ENCODE measurements at places on chromosomes 1 and 21. TPM values are rescaled to one million over a fixed set of nuclear protein-coding genes. Genes with fewer than 3 reads are reported as not detected.
A peak's percentile ranks its signal among the peaks of the same experiment; 100 is the strongest.

- H3K4me1 ChIP-seq = no peaks in the 10 kb centered on the region
- H3K27me3 ChIP-seq = peaks cover 74% of the 10 kb centered on the region
- H3K27ac ChIP-seq = no peak overlapping the region
- peak overlapping the region; percentile 45 for H3K4me3 ChIP-seq
- DNase-seq = peak; percentile 80
Observed at GRCh38 chr1:110067479-110067892, 3.0 kb downstream of the ALX3 start.

GRCh38 chr1:44700573-44700972 lies 26.1 kb downstream of the ARMH1 start:
- DNase-seq = no peak
- H3K4me1 ChIP-seq = peaks cover 2% of the 10 kb centered on the region
- no peak overlapping the region for H3K4me3 ChIP-seq

TTC22 gene
- 0.29 TPM for total RNA-seq

DNA sequence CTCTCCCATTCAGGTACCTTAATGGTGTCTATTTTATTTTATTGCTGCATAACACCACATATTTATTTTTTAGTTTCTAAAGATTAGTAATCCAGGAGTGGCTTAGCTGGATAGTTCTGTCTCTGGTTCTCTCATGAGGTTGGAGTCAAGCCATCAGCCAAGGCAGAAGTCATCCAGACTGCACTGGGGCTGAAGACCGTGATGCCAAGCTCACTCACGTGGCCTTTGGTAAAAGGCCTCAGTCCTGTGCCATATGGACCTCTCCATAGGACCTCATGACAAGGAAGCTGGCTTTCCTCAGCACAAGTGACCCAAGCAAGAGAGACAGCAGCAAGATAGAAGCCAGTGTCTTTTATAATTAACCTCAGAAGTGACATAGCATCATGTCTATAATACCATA lies 23.0 kb upstream of the DDR2 start:
- H3K27me3 ChIP-seq = no peaks in the 10 kb centered on the region
- no peak for DNase-seq
- H3K4me3 ChIP-seq = no peak overlapping the region
- no peak overlapping the region for H3K27ac ChIP-seq

DNA sequence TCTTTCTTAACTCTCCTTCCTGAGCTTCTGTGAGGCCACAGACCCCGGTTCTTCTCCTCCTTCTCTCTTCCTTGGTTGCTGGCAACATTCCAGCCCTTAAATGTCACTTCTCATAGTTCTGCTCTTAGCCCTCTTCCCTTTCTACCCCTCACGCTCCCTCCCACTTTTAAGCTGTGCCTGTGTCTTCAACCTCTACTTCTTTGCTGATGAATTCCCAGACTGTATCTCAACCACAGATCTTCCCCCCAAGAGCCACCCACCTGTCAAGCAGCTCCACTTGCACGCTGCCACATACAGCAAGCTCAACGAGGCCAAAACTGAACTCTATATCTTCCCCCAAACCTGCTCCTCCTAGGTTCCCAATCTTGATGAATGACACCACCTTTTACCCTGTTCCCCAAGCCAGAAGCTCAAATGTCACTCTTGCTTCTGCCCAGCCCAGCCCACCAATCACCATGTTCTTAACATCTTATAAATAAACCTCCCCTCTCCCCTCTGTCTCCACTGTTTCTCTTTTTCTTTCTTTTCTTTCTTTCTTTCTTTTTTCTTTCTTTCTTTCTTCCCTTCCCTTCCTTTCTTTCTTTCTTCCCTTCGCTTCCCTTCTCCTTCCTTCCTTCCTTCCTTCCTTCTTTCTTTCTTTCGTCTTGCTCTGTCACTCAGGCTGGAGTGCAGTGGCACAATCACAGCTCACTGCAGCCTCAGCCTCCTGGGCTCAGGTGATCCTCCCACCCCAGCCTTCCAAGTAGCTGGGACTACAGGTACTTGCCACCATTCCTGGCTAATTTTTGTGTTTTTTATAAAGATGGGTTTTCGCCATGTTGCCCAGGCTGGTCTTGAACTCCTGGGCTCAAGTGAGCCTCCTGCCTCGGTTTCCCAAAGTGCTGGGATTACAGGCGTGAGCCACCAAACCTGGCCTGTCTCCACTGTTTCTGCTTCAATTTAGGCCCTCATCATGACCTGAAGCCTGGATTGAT lies 19.8 kb upstream of the PTP4A2 start:
- H3K4me1 ChIP-seq = peaks cover 17% of the 10 kb centered on the region
- DNase-seq = no peak
- no peak overlapping the region for H3K4me3 ChIP-seq
- no peaks in the 10 kb centered on the region for H3K36me3 ChIP-seq

GUCA2A gene
- 1.9 TPM for total RNA-seq

LENEP gene
- total RNA-seq = not detected

CFAP141 gene
- total RNA-seq = not detected

DNA sequence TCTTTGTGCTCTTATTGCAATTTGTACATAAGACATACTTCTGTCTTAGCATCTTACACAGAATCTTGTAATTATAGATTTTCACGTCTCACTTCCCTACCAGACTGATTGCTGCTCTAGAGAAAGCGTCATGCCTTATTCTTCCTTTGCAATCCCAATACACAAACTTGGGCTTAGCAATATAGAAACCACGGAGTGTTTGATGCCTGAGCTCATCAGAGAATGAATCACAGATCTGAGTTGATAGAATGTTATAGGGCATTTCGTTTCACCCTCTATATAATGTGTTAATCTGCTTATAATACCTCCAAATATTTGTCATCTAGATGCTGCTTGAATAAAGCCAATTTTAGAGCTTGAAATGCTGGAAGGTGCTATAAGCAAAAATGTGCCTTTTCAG lies 6.6 kb downstream of the FMO1 start:
- no peaks in the 10 kb centered on the region for H3K27me3 ChIP-seq
- DNase-seq = no peak
- no peak overlapping the region for H3K4me3 ChIP-seq
- H3K36me3 ChIP-seq = no peaks in the 10 kb centered on the region

DNA sequence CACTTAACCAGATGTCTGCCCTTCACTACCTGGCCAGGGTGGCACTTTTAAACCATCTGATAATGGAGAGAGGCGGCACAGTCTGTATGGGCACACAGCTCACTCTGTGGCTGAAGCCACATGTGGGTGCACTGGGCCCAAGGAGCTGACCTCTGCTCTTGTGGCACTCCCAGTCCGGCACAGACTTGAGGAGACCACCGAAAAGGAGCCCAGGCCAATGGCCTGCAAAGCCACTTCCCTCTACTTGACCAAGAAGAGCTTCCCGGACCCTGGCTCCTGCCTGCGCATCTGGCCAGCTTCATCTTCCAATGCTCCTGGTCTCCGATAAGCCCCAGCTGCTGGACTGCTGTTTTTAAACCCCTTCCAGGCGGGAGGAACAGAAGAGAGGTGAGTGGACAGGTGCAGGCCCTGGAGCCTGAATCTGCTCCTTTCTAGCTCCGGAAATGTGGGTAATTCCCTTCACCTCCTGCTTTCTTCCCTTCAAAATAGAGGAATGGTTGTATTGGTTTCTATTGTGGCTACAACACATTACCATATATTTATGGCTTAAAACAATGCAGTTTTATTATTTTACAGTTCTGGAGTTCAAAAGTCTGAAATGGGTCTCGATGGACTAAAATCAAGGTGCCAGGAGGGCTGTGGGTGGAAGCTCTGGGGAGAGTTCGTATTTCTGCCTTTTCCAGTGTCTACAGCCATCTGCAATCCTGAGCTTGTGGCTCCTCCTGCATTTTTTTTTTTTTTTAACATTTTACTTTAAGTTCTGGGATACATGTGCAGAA lies 11.6 kb downstream of the GNG4 start:
- no peaks in the 10 kb centered on the region for H3K27me3 ChIP-seq
- H3K36me3 ChIP-seq = no peaks in the 10 kb centered on the region

- H3K27ac ChIP-seq = no peak overlapping the region
- no peak overlapping the region for H3K4me3 ChIP-seq
- no peaks in the 10 kb centered on the region for H3K27me3 ChIP-seq
- H3K36me3 ChIP-seq = no peaks in the 10 kb centered on the region
Observed at GRCh38 chr1:162088281-162088969, 18.9 kb downstream of the NOS1AP start.

DNA sequence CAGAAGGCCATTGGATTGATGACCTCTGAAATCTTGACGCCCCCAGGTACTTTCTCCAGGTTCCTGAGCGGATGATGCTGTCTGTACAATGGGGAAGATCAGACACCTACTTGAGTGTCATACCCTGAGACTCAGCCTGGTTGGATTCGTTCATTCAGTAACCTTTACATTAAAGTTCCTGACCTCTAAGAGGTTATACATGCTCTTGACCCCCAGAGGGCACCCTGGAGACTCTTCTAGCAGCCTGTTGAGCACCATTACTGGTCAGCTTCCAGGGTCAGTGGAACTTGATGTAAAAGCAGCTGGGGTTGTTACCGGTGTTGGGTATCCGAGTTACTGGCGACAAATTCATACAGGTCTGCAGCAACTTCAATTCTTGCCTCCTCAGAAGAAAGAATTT lies 114.3 kb upstream of the ZNF678 start:
- no peaks in the 10 kb centered on the region for H3K27me3 ChIP-seq
- no peaks in the 10 kb centered on the region for H3K4me1 ChIP-seq
- DNase-seq = peak; percentile 83
- no peak overlapping the region for H3K4me3 ChIP-seq
- no peak overlapping the region for H3K27ac ChIP-seq

DNA sequence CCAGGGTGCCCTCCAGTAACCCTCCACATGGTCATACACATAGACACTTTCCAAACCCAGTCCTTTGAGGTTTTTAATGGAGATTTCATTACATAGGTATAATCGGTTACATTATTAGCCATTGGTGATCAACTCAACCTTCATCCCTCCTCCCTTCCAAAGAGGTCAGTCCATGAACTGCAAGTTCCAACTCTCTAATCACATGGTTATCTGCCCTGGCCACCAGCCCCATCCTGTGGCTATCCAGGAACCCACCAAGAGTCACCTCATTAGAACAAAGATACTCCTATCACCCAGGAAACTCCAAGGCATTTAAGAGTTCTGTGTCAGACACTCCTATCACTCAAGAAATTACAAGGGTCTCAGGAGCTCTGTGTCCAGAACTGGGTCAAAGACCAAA lies 12.2 kb downstream of the ATP1A4 start:
- H3K27ac ChIP-seq = no peak overlapping the region
- H3K27me3 ChIP-seq = no peaks in the 10 kb centered on the region
- H3K4me1 ChIP-seq = no peaks in the 10 kb centered on the region
- no peak for DNase-seq

DNAJC28 gene
- 1.8 TPM for total RNA-seq

NR1I3 gene
- not detected for total RNA-seq

DNA sequence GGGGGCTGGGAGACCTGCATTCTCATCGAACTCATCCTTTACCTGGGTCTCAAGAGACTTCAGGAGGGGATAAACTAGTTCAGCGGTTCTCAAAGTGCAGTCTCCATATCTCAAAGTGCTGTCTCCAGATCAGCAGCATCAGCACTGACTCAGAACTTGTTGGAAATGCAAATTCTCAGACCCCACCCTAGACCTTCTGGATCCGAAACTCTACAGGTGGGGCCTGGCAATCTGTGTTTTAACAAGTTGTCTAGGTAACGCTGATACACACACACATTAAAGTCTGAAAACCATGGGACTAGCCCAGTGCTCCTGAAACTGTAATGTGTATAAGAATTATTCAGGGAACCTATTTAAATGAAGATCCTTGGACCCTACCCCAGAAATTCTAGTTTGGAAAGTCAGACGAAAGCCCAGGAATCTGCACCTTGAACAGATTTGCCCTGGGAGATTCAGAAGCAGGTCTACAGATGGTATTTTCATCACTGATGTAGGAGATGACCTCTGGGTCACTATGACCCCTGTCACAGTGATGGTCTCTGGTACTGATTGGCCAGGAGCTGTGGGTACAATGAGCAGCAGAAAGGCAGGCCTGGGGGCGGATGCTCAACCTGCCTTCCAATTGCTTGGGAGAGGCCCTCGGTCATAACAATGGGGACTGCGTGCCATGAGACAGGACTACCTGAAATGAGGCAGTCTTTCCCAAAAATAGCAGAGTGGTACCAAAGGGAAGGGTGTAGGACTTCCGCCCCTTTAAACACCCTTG lies 127.2 kb downstream of the FAM78B start:
- peak; percentile 17 for DNase-seq
- H3K27me3 ChIP-seq = peaks cover 6% of the 10 kb centered on the region
- no peak overlapping the region for H3K27ac ChIP-seq
- no peak overlapping the region for H3K4me3 ChIP-seq
- H3K36me3 ChIP-seq = no peaks in the 10 kb centered on the region

- no peak overlapping the region for H3K27ac ChIP-seq
- H3K36me3 ChIP-seq = peaks cover 48% of the 10 kb centered on the region
- no peak overlapping the region for H3K4me3 ChIP-seq
- H3K4me1 ChIP-seq = no peaks in the 10 kb centered on the region
Observed at GRCh38 chr1:16248007-16248436, 11.0 kb upstream of the CPLANE2 start.

- no peaks in the 10 kb centered on the region for H3K27me3 ChIP-seq
- H3K36me3 ChIP-seq = peaks cover 45% of the 10 kb centered on the region
- no peak for DNase-seq
- H3K4me1 ChIP-seq = no peaks in the 10 kb centered on the region
Observed at GRCh38 chr1:151157067-151157531, 650 bp downstream of the TNFAIP8L2 start.

- H3K27ac ChIP-seq = no peak overlapping the region
- H3K27me3 ChIP-seq = peaks cover 10% of the 10 kb centered on the region
- no peak overlapping the region for H3K4me3 ChIP-seq
- no peak for DNase-seq
Observed at GRCh38 chr21:32389337-32390015, 3.3 kb downstream of the URB1 start.

TMEM63A gene
- total RNA-seq = 194 TPM

SERINC2 gene
- total RNA-seq = 26.4 TPM

GRCh38 chr1:143497374-143497747 lies 474.4 kb downstream of the FAM72C start:
- no peak overlapping the region for H3K4me3 ChIP-seq
- no peaks in the 10 kb centered on the region for H3K36me3 ChIP-seq
- H3K27ac ChIP-seq = no peak overlapping the region
- H3K4me1 ChIP-seq = no peaks in the 10 kb centered on the region
- peak; percentile 38 for DNase-seq

TPTE gene
- not detected for total RNA-seq

NT5C1A gene
- not detected for total RNA-seq

- DNase-seq = no peak
- H3K4me1 ChIP-seq = no peaks in the 10 kb centered on the region
- H3K4me3 ChIP-seq = no peak overlapping the region
- no peaks in the 10 kb centered on the region for H3K36me3 ChIP-seq
- H3K27me3 ChIP-seq = no peaks in the 10 kb centered on the region
- H3K27ac ChIP-seq = no peak overlapping the region
Observed at GRCh38 chr1:97832481-97832880, 88.4 kb downstream of the DPYD start.

PAX7 gene
- 1.4 TPM for total RNA-seq

GRCh38 chr1:193338194-193338593 lies 151.8 kb upstream of the B3GALT2 start:
- H3K27me3 ChIP-seq = no peaks in the 10 kb centered on the region
- DNase-seq = no peak
- H3K27ac ChIP-seq = no peak overlapping the region

All from endodermal cell (in vitro differentiated cells).